ENCODE measurements at places on chromosomes 5 and 9. TPM values are rescaled to one million over a fixed set of nuclear protein-coding genes. Genes with fewer than 3 reads are reported as not detected.

GLDC gene
- total RNA-seq = 100 TPM

RAPGEF6 gene
- total RNA-seq = 15.4 TPM

SH3GLB2 gene
- 98.8 TPM for total RNA-seq

DMRT3 gene
- 0.41 TPM for total RNA-seq

IFNA13 gene
- not detected for total RNA-seq

FOXD4 gene
- total RNA-seq = not detected

CRHBP gene
- total RNA-seq = 0.51 TPM

SPINK5 gene
- total RNA-seq = 13.7 TPM

MEIKIN gene
- total RNA-seq = not detected

ELOVL7 gene
- total RNA-seq = 5.5 TPM

SLC46A2 gene
- not detected for total RNA-seq

EDIL3 gene
- total RNA-seq = 7.8 TPM

PPP3R2 gene
- not detected for total RNA-seq

SHC3 gene
- 0.64 TPM for total RNA-seq
